ENCODE measurements at places on chromosomes 7 and 10.

- no peak for DNase-seq
Measured at GRCh38 chr10:67665491-67665890, 30.5 kb downstream of the CTNNA3 start.

- DNase-seq: no peak
Measured at GRCh38 chr7:93923942-93924341, 2.4 kb downstream of the GNG11 start.

GRCh38 chr7:152664636-152665035, 11.3 kb downstream of the XRCC2 start:
- DNase-seq: no peak

DNA sequence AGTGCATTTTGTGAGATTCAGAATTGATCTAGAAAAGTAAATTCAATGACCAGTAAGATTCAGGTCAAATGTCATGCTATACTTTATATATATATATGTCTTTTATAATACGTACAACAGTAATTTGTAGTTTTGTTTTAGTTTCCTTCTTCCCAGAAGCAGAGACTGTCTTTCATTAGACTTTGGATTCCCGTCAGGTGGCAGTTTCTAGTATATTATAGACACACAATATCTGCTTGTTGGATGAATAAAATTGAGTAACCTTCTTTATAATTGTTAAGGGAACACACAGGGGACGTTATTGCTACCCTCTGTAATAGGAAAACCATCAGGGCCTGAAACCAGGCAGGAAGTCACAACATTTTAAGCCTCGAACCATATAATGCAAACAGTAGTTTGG, 5.3 kb upstream of the LAMB1 start:
- no peak for DNase-seq

GRCh38 chr10:97511711-97512440, 13.2 kb downstream of the UBTD1 start:
- DNase-seq: no peak

- no peak for DNase-seq
Measured at GRCh38 chr7:141113131-141113530, 39.3 kb downstream of the TMEM178B start.

DNA sequence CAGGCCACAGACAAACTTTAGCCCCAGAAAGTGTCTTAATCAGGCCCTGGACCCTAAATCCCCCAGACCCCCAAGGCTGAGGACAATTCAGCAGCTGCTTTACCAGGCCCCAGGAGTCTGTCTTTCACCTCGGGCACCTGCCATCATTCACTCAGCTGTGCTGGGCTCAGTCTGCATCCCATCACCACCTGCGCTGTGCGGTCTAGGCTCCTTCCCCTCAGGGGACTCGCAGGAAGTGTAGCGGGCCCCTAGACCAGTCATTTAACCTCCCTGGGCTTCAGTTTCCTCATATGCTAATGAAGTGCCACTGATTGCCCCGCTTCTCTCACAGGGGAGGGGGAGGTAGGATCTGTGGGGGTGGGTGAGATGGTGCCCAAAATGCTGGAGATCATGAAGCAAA, 76.4 kb upstream of the ZMIZ1 start:
- DNase-seq: no peak

GRCh38 chr7:20249376-20249775, 32.2 kb upstream of the MACC1 start:
- DNase-seq: no peak

- DNase-seq: no peak
Measured at GRCh38 chr10:50392966-50393718, 141.8 kb upstream of the ASAH2 start.

- DNase-seq: no peak
Measured at GRCh38 chr10:132419538-132420468, 22.8 kb downstream of the PWWP2B start.

DNA sequence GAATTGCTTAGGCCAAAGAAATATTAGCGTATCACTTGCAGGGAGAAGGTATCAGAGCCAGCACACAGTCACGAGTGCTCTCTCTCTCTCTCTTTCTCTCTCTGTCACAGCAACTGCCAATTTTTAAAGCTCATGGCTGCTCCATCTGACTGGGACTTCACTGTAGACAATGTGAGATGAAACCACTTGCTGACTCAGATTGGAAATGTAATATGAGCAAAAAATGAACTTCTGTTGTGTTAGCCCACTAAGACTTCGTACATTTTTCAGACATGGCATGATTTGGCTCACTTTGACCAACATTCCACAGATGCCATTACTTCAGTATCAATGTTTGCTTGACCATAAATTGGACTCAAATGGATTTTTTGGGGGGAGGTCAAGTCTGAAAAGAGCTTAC, 68.1 kb downstream of the DGKB start:
- no peak for DNase-seq

- peak; percentile 42 for DNase-seq
Measured at GRCh38 chr7:115297656-115298055, 375.8 kb downstream of the MDFIC start.

GRCh38 chr7:18390535-18390907, 105.0 kb upstream of the HDAC9 start:
- no peak for DNase-seq

GRCh38 chr10:131889755-131890154, 11.1 kb upstream of the PPP2R2D start:
- no peak for DNase-seq

DNA sequence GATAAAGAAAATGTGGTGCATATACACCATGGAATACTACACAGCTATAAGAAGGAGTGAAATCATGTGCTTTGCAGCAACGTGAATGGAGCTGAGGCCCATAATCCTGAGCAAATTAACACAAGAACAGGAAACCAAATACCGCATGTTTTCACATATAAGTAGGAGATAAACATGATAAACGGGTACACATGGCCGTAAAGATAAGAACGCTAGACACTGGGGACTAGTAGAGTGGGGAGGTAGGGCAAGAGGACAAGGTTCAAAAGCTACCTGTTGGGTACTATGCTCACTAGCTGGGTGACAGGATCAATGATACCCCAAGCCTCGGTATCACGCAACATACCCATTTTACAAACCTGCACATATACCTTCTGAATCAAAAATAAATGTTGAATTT, 113.7 kb downstream of the CSTF2T start:
- no peak for DNase-seq

DNA sequence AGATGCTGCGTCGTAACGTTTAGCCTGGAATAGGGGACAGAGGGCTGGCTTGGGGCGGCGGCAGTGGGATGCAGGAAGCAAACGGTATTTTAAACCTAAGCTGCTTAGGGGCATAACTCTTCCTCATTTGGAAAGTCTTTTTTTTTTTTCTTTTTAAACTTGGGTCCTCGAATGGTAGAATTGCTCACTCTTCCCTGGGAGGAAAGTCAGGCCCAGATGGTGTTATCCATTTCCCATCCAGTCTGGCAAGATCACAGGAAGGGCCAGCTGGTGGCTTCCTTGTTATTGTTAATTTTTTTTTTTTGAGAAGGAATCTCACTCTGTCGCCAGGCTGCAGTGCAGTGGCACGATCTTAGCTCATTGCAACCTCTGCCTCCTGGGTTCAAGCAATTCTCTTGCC, 56.6 kb downstream of the TMEM209 start:
- no peak for DNase-seq

DNA sequence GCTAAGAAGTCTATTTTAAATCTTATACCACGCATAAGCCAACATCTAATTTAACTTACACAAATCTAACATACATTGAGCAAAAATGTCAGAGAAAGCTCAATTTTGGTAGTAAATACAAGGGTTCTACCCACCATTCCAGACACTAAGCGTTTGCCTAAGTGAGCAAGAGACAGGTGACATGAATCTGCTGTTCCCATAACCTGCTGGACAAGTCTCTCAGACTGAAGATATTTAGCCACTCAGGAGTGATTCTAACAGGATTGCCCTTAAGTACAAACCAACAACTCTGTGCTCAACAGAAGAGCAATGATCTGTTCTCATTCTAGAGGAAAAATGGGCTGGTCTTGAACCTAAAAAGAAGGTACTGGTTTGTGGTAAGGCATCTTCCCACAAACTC, 18.8 kb downstream of the EZH2 start:
- no peak for DNase-seq

DNA sequence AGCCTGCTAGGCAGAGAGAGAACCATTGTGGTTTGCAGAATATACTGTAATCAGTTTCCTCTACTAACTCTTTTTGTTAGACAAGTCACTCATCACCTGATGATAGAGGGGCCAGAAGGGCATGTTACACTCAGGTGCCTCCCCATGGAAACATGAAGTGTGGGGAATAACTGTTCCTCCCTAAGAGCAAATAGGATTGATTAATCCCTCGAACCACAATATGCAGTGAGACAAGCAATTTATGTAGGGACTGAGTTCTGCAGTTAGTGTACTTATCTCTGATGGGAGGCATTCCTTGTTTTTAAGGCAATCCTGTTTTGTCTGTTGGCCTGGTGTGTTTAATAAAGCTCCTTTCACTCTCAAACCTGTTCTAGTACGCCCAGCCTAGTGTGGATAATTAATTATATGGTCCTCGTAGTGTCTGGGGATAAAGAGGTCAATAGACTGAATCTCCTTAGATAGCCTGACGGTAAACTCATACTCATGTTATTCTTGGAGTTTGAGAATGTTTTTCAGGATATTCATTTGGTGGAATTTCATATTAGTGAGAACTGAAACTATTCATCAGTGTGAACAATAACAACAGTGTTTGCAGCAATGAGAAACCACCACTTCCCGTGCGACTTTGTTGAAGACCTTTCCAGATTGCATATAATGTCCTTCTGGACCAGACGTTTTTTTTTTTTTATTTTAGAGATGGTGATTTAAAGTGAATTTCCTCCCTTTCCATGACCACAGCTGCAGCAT, 344.8 kb upstream of the FZD8 start:
- no peak for DNase-seq

DNA sequence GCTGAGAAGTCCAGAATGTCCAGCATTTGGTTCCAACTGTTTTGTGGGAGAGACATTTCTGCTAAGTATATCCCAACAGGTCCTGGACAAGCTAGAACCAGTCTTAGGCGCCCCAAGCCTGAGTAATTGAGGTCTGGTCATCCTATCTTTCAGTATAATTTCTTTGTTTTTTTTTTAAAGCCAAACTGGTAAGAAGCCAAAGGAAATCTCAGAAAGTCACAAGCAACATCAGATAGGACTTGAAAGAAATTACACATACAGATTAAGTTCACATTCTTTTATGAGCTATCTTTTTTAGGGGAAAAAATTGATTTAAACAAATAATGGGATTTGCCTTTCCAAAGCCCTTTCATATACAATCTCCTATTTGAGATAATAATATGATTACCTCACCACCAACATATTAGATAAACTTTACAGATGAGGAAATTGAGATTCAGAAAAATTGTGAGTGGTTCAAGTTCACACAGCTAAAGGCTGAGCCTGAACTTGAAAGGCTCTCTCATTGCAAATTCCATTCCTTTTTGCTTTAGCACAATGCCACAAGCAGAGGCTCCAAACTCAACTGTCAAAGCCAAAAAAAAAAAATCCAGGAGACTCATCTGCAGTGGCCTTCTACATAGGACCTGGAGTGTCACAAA, 15.0 kb downstream of the PDLIM1 start:
- DNase-seq: no peak

DNA sequence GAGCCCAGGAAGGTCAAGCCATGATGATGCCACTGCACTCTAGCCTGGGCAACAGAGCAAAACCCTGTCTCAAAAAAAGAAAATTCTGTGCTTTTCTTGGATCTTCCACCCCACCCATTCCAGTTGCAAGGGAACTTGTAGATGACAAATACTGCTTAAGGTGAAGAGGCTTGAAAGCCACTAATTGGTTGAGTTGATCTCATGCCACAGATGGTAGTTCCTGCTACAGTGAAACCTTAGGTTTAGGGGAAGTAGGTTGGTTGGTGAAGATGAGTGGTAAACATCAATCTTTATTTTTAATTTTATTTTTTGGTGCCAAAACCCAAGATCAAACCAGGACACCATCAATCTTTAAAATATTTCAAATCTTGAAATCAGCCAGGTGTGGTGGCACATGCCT, 2.9 kb upstream of the GDI2 start:
- DNase-seq: no peak

DNA sequence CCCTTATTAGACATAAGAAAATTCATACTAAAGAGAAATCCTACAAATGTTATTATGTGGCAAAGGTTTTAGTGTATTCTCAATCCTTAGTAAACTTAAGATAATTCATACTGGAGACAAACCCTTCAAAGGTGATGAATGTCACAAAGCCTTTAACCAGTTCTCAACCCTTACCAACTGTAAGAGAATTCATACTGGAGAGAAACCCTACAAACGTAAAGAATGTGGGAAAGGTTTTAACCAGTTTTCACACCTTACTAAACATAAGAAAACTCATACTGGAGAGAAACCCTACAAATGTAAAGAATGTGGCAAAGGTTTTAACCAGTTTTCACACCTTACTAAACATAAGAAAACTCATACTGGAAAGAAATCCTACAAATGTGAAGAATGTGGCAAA, 93.2 kb downstream of the ZNF680 start:
- no peak for DNase-seq

DNA sequence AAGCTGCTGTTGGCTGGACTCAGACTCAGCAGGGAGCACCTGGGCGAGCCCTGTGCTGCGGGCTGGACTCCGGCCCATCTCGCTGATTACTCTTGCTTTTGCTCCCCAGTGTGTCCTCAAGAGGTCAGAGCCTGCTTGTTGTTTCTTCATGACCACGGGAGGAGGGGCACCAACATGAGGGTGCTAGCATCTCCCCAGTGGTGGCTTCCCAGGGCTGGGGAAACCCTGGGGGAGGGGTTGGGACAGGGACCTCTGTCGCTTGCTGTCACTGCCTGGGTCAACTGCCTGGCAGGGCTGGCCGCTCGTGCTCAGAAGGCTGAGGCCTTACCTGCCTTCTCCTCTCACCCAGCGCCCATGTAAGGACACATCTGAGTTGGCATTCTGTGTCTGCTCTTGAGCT, 152.3 kb upstream of the SHH start:
- DNase-seq: no peak

Measured in AG04449 (cell line).